ENCODE measurements at places on chromosomes 12 and 14.
A peak's percentile ranks its signal among the peaks of the same experiment; 100 is the strongest.

- DNase-seq: no peak
Observed at GRCh38 chr12:112664569-112664968, 127.0 kb upstream of the RPH3A start.

DNA sequence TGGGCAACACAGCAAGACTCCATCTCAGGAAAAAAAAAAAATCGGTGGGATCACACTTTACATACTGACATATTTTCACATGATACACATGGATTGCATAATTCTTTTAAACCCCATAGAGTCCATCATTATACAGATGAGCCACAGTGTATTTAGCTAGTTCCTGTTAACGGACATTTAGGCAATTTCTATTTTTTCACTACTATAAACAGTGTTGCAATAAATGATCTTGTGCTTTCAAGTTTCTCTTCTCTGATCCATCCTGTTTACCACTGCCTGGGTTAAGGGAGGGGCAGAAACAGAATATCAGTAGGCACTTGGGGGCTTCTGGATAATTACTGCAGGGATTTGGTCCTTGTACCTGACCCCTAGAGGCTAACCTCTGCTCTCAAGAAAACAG, 43.4 kb upstream of the SPTLC2 start:
- no peak for DNase-seq

DNA sequence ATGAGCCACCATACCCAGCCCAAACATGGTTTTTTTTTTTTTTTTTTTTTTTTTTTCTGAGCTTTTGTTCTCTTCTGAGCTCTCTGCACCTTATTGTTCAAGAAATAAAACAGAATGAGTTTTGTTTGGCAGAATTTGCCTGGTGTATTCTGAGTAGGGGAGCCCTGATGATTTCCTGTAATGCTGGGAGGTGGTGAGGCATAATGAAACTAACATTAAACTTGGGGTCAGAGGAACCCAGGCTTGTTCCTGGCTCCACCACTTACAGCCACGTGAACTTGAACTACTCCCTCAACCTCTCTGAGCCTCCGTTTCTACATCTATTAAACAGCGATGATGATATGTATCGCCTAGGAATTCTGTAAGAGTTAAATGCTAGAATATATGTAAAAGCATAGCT, 276.3 kb upstream of the CRY1 start:
- peak; percentile 52 for DNase-seq

DNA sequence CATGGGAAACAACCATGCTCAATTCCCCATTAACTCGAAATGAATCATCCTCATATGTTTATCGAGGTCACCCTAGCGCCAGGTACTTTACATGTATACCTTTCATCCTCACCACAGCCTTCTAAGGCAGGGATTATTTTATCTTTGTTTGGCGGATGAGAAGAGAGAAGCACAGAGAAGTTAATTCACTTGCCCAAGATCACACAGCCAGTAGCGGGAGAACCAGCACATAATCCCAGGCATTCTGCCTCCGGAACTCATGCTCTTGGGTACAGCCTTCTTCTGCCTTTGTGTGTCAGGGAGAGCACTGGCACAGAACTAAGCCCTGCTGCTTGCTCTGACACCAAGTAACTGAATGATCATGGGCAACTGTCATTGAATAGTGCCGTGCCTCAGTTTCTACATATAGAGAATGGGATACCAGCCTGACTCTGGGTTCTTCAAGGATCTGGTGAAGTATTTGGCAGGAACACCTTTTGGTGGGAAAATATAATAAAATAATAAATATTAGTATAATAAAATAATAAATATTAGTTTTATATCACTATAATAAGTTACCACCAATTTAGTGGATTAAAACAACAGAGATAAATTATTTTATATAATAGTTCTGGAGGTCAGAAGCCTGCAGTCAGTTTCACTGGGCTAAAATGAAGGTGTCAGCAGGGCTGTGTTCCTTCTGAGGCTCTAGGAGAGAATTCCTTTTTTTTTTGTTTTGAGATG, 220.9 kb downstream of the AACS start:
- DNase-seq: no peak

DNA sequence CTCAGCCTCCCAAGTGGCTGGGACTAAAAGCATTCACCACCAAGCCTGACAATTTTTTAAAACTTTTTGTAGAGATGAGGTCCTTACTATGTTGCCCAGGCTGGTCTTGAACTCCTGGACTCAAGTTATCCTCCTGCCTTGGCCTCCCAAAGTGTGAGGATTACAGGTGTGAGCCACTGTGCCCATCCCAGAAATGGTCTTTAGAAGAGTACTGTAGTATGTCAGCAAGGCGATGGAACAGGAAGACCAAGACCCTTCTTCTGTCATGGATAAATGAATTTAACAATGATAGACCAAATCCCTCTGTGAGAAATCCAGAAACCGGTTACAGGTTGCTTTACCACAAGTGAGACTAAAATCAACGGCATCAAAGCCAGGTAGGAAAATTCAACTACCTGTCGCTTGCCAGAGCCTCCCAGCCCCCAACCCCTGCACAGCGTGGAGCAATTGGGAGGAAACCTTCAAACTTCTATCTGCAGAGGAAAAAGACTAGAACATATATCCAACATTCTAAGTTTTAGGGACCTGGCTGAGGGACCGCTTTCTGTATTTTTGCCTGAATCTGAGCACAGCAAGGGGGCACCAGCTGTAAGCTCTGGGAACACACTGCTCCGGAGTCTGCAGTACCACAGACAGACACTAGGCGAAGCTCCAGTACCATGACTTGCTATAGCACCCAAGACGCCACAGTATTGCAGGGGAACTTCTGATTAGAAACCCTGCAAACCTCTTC, 51.3 kb downstream of the CPSF6 start:
- peak; percentile 86 for DNase-seq

- no peak for DNase-seq
Observed at GRCh38 chr14:45906257-45906656, 653.3 kb upstream of the MIS18BP1 start.

- DNase-seq: no peak
Observed at GRCh38 chr14:99575043-99576023, 28.7 kb downstream of the CCDC85C start.

DNA sequence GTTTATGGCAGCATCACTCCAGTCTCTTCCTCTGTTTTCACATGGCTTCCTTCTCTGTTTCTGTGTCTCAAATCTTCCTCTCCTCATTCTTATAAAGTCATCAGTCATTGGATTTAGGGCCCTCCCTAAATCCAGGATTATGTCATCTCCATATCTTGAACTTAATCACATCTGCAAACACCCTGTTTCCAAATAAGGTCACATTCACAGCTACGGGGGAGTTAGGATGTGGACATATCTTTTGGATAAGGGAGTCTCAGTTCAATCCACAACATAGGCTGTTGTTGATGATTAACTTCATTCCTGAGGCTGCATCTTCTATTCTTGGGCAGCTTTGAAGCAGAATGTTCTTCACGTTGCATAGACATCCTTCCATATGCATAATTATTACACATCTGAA, 40.3 kb upstream of the NTF3 start:
- no peak for DNase-seq

- no peak for DNase-seq
Observed at GRCh38 chr12:62930546-62931425, 4.2 kb downstream of the PPM1H start.

DNA sequence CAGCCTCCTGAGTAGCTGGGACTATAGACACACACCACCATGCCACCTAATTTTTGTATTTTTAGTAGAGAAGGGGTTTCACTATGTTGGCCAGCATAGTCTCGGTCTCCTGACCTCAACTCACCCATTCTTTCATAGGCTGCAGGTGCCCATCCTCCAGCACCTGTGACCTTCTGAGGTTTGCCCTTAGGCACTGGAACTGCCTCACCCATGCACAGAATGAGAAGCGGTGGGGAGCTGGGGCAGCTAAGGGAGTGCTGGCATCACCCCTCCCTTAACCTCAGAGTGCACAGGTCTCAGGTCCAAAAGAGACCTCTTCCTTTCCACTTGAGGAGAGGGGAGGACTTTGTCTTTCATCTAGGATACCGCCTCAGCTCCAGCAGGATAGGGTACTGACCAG, 177.4 kb upstream of the CCDC198 start:
- DNase-seq: no peak

DNA sequence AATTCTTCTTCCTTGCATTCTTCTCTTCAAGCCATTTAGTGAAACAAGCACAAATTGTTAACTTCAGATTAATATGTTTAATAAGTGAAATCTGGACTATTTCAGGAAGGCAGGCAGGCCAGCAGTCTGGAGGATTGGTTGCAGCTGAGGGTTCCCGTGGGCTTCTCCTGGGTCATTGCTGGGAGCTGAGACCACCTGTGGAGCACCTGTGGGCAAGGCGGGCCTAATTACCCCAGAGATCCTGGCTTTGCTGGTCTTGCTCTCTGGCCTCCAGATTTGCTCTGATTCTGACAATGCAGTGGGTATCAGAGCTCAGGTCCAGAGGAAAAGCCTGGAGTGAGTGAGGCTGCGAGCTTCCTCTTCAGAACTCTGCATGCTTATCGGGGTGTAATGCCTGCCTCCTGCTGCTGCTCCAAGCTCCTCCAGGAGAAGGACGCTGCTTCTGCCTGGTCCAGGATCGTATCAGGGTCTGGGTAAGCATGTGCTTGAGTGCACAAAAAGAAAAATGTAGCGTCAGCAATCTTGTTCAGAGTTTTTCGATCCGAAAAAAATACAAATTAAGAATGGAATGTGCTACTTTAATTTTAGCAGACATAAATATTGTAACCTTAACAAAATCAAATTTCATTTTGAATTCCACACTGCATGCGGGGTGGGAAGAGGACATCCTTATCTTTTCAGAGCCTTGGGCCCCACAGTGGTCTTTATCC, 93.8 kb downstream of the TMEM30B start:
- DNase-seq: no peak

- no peak for DNase-seq
Observed at GRCh38 chr14:100893228-100893601, 10.3 kb downstream of the RTL1 start.

DNA sequence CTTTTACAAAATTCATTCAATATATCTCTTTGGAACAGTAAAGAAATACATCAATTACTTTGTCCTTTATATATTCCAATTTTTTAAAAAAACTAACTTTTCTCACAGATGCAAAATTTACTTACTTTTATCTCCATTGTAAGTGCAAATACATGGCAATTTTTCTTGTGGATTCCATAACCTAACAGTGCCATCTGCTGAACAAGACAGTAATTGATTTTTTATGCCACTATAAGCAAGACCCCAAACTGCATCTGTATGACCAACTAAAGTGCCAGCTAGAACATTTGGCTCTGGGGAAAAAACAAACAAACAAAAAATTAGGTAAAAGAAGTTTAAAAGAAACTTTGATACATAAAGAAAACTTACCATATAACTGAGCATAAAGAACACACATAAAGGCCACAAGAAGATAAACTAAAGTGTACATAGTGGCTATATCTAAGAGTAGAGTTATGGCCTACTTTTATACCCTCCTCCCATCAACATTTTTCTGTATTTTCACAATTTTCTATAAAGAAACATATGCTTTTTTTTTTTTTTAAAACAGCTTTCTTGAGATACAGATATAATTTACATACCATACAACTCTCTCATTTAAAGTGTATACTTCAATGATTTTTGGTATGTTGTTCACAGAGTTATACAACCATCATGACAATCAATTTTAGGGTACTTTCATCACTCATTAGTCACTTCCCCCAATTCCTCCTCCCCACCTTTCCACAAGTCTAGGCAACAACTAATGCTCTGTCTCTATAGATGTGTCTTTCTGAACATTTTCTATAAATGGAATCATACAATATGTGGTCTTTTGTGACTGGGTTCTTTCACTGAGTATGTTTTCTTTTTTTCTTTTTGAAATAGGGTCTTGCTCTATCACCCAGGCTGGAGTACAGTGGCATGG, 32.6 kb downstream of the COCH start:
- DNase-seq: peak; percentile 2

DNA sequence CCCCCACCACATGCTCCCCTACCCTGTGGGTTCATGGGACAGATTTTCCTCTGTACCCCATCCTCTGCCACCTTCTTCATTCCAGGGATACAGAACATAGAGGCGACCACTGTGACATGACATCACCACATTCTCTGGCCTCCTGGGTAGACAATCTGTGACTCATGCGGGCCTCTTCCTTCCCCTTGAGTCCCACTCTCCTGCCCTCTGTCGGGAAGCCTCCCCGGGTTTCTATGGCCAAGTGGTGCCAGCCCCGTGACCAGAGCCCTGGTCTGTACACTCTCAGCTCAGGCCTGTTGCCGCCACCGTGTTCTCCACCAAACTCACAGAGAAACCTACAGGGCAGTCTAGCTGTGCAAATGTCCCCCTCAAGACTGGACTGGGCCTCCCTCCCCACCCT, 8.0 kb downstream of the CLMN start:
- no peak for DNase-seq

DNA sequence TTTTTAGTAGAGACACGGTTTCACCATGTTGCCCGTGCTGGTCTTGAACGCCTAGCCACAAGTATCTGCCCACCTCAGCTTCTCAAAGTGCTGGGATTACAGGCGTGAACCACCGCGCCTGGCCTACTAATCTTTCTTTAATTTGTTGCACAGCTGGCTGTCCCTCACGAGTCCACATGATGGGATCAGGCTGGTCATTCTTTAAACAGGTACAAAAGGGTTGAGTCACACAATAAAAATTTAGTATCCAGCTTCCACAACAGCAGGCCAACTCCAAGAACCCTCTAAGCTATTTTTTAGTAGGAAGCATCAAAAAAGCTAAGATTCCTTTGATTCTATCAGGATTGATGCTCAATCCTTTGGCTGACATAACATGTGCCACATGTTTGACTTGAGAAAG, 17.8 kb downstream of the SINHCAF start:
- no peak for DNase-seq

GRCh38 chr14:101948666-101949216, 15.6 kb upstream of the DYNC1H1 start:
- no peak for DNase-seq

DNA sequence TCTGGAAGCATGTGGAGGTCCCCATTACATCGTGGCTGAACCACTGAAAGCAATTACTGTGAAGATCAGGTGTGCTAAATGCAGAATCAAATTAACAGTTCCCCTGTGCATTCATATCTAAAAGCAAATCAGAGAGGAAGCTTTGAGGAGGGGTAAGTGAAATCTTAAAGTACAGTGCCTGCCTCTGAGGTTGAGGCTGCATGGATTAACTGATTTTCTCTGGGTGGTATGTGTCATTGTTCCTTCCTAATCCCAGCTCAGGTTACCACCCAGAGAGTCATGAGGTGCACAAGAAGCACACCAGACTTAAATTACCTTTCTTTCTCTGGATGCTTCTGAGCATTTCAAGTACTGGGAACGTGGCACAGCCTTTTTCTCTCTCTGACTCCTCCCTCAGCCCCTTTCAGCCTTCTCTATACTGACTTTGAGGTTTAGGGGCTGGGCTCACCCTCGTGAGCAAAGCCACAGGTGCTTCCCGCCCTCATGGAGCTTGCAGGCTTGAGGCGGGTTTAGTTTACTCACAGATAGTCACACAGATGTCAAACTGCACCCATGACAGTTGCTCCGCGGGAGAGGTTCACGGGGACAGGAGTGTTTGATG, 237.6 kb upstream of the CRY1 start:
- no peak for DNase-seq

DNA sequence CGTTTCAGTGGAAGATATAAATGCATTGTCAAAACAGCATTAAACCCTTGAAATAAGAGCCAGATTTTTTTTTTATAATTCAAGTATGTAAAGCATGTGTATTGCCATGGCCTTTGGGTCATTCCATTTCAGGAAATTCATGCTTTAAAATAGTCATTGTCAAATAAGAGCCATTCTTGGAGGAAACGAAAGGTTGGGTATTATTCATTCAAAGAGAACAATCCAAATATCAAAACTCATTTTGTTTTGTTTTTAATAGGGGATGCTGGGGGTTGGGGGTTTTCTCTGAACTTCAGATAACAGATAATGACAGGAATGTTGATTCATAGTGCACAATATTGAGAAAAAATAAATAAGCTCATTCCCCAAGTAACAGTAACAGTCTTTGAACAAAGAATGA, 174.4 kb upstream of the NUDT4 start:
- DNase-seq: no peak

- no peak for DNase-seq
Observed at GRCh38 chr14:32383364-32384009, 54.4 kb downstream of the AKAP6 start.

Measured in CD4-positive, alpha-beta T cell treated with Interleukin-12 subunit alpha and Interleukin-12 subunit beta, for 1 hour (primary cell).